Stimulated activated CD8-positive, alpha-beta memory T cell treated with anti-CD3 and anti-CD28 coated beads, Interleukin-2, amount 100 ng/mL, for 1 hour (primary cell): ENCODE measurements at places on chromosomes 6 and 20.

DNA sequence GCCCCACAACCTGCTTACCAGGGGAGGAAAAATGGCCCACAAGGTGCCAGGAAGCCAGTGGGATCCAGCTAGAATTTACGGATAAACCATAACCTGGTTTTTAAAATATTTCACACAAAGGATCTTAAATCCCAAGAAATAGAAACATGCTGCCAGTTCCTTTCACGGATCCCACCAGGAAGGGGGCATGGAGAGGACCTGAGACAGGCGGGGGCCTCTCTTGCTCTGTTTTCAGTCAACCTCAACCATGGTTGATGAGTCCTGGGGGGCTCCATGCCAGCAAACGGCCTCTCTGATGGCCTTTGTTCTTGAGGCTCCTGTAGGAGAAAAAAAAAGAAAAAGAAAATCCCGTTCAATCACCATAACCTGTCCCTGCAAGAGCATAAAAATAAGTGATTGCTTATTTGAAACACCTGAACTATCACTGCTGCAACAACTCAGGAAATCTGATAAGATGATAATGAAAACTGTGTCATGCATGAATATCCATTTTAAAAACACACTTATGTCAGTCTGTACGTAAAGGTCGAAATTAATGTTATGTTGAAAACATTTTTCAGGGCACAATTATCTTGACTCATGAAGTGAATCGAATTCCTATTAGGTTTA is 125.8 kb upstream of the CST7 start:
- no peak for DNase-seq

GRCh38 chr6:72406517-72406916 is 215.3 kb upstream of the KCNQ5 start:
- no peak for DNase-seq

DNA sequence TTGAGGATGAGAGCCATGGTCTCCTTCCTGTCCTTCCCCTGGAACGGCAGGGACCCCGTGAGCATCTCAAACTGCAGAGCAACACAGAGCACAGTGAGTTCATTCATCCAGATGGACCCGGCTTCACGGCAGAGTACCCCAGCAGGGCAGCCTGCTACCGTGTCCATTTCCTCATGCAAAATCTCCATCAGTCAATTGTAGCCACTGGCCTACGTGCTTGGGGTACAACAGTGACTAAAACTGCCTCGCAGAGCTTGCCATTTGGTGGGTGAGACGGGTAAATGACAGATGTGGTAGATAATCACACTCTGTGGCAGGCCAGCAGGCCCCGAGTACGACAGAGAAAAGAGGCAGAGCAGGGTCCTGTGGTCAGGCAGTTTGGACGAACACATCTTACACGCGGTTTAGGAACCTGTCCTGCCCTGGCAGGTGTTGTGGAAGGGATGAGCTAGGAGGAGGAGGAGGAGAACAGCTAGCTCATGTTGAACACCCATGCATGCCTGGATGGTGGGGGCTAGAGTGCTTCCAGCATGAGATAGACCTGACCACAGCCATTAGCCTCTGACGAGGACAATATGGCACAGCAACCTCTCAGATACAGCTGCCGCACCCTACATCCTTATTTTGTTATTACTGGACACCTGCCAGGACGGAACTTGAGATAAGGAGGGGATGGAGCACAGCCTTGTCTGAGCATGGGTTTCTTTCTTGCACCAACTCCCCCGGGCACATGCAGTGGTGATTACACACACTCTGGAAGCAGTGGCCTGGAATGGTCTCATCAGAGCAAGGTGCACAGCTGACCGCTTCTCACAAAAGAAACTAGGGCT is 95.6 kb downstream of the RAMACL start:
- no peak for DNase-seq

GRCh38 chr6:7615611-7616383 is 25.8 kb downstream of the SNRNP48 start:
- DNase-seq = no peak

DNA sequence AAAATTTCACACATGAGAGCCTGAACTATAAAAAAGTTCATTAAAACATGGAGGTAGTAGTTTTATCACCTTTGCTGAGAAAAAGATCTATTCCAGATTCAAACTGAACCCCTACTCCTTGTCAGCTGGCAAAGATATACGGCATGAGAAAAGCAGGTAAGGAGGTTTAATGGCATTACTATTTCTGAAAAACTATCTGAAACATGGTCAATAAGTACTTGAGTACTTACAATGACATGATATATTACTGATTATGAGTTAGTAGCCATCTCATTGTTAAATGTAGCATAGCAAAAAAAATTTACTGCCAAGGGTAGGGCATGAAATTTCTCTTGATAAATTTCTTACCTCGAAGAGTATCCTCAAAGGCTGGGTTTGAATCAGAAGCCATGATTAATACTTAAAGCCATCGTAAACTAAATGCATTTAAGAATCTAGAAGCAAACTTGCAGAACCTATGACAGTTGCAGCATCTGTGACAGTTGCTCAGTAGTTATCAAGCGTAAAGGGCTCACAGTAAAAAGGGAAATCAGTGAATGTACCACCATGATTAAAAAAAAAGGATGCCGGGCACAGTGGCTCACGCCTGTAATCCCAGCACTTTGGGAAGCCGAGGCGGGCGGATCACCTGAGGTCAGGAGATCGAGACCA is 8.7 kb downstream of the SLC17A5 start:
- DNase-seq = no peak

DNA sequence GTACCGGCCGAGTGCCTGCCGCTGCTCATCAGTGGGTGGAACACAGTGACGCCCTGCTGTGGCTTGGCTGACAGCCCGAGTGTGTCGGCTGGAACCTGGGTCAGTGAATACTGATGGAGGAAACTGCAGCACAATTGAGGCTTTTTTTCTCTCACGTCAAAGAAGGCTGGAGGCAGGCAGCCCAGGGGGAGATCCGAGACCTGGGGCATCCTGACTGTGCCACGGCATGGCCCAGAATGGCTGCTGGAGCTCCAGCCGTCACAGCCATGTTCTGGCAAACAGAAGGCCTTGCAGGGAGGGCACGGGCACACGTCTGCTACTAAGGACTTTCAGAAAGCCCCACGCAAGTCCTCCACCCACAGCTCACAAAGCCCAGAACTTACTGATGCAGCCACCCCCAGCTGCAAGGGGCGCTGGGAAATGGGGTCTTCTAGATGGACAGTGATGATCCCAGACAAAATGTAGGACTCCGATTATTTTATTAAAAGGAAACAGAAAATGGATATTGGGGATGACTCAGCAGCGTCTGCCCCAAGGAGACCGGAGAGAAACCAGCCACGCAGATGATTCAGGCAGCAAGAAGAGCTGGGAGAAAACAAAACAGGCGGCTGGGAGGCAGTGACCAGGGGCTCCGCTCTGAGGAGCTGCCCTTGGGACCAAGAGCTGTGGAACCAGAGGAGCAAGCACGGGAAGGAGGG is 140.0 kb downstream of the TAF4 start:
- no peak for DNase-seq

- DNase-seq = no peak
Measured at GRCh38 chr20:13995841-13996240, 525 bp downstream of the MACROD2 start.

- DNase-seq = no peak
Measured at GRCh38 chr6:150767571-150768018, 97.9 kb upstream of the MTHFD1L start.

DNA sequence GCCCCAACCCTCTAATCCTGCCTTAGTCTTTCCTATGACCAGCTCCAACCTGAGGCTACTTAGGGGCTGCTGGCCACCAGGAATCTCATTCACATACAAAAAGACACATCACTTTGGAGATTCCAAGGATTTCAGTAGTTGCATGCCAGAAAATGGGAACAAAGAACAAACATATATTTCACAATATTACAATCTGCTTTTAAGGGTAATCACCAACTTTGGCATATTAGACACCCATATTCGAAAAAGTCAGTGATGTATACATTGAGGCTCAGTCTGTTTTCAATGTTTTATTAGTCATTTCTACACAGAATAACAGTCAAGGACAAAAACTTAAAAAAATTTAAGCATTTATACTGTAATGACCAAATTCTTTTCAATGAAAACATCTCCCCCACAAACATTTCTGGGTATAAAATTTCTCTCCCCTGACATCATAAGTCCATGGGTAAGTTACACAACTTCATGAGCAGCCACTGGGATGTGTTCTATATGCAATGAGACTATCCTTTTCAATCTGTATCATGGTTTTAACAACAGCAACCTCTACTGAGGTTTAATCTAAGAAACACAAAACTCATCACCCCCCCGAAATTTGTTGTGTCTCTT is 103.5 kb downstream of the MAP7 start:
- no peak for DNase-seq

DNA sequence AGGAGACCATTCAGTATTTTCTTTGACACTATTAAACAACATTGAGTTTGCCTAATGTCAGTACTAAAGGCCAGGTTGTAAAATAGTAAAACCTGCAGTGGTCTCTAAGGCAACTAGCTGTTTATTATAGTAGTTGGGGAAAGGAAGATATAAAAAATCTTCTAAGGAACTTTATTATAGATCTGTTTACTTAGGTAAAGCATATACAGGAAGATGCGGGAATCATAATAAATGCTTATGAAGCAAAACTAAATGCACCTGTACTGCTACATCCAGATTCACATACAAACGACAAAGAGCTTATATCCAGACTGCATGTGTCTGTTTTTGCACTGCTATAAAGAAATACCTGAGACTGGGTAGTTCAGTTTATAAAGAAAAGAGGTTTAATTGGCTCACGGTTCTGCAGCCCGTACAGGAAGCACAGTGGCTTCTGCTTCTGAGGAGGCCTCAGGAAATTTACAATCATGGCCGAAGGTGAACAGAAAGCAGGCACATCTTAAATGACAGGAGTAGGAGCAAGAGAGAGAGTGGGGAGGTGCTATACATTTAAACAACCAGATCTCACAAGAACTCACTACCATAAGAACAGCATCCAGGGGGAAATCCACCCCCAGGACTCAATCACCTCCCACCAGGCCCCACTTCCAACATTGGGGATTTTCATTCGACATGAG is 8.7 kb upstream of the TRIM39 start:
- no peak for DNase-seq

DNA sequence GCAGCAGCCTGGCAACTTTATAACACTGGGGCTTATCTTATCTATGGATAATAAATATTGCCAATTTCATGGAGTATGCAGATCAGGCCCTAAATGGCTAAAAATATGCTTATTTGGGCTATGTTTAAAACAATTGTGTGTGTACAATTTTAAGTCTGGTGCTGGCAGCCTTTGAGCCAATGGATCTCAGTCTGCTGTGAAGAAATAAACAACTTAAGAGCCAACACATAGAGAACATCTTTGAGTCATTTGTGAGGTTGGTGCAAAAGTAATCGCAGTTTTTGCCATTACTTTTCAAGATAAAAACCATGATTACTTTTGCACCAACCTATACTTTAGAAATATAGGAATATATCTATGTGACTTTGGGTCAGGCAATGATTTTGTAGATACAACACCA is 129.1 kb upstream of the CARMIL1 start:
- DNase-seq = no peak

DNA sequence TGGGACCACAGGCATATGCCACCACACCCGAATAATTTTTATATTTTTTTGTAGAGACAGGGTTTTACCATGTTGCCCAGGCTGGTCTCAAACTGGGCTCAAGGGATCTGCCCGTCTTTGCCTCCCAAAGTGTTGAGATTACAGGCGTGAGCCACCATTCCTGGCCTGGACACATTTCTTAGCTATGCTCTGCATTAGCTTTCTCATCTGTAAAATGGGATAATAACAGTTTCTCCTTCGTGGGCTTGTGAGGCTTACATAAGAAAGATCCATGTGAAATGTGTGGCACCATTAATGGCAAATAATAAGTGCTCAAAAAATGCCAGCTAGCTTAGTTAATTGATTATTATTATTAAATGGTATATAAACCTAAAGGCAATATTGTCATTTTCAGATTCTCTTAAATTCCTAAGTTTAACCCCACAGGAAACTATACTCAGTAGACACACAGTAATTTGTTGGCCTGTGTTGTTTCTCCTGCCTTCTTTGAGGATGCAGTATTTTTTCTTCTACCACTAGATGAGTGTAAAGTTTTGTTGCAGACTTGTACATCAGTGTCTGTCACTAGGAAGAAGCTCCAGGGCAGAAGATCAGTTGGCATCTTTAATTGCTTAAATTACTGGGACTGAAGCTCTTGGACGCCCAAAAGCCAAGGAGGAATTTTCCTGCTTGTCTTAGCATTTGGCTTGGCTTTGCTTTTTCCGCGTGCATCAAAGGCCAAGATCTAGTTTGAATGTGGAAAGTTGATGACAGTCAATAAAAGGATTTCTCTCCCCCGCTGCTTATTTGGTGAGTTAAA is 162.3 kb upstream of the ZNF217 start:
- DNase-seq = no peak
